Activated T-cell treated with anti-CD3 and anti-CD28 coated beads, Interleukin-2, amount 50 U/mL, for 1 hour (primary cell): ENCODE measurements at places on chromosomes 1 and 21.

DNA sequence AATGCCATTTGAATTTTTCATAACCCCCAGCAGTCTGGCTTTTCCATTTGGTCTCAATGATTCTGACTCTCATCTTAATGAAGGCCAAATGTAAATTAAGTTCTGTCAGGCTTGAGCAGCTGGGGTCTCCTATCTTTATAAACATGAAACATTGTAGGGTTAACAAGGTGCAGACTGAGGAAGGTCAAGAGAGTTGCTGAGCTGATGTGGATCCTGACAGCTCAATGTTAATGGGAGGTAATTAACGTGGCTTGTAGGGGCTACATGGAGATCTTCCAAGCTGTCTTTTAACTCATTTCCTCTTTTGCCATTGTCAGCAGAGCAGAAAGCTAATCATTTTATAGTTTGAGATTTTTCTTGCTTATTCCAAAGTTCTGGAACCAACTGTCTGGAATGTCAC, 55.2 kb downstream of the FGGY start:
- DNase-seq, result no peak

DNA sequence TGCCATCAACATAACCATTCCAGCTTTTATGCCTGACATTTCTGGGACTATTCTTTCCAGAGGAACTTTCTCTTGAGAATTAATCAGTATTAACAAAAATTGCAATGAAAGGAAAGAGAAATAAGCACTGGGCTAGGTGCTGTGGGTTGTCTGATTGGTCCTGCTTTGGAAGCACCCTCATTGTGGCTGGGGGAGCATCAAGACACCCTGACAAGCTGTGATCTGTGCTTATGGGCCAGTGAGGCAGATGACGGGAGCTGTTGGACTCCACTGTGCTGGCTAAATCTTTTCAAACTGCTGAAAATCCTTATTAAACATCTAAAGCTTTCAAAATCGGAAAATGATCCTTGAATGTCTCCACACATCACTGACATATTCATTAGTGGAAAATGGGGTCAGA, 20.0 kb downstream of the UBASH3A start:
- DNase-seq, result no peak

DNA sequence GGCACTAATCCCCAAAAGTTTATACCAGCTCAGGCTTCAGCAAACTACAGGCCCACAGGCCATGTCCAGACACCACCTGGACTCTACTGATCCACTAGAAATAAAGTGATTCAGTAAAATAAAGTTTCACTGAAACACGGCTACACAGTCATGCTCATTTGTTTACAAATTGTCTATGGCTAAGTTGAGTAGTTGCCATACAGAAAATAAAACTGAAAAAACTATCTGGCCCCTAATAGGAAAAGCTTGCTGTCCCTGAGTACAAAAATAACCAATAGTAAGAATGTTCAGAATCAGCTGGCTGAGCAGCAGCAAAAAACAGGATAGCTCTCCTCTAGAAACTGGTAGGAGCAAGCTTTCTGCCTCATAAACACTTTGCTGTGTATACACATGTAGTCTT, 221.5 kb downstream of the RERE start:
- DNase-seq, result no peak

DNA sequence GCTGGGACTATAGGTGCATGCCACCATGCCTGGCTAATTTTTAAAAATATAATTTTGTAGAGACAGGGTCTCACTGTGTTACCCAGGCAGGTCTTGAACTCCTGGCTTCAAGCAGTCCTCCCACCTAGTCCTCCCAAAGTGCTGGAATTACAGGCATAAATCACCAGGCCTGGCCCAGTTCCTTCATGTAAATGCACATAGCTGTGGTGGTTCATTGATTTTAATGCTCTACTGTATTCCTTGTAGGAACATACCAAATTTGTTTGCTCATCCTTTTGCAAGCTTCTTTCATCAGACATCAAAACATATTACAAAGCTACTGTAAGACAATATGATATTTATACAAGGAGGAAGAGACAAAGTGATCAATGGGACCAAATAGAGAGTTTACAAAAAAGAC, 237.5 kb upstream of the ESRRG start:
- no peak for DNase-seq

DNA sequence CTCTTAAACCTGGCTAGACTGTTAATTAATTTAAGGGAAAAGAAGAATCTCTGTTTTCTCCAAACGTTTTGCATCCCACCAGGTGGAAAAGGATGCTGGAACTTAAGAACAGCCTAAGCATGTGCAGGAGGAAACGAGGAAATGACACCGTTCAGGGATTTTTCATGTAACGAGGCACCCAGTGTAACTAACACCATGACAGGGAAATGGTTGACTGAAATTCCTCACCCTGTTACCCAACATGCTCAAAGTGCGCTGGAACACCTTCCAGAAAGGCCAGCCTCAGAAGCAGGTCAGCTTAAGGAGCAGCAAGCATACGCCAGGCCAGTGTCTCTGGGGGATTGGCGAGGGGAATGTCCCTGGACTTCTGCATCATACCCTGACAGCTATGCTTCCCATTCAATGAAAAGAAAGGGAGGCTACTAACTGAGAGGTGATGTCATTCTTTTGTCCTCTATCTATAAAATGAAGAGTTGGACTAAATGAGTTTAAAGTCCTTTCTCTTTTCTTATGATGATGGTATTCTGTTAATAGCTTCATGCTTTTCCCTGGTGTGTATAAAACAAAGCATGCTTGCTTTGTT, 21.6 kb downstream of the TNN start:
- no peak for DNase-seq

DNA sequence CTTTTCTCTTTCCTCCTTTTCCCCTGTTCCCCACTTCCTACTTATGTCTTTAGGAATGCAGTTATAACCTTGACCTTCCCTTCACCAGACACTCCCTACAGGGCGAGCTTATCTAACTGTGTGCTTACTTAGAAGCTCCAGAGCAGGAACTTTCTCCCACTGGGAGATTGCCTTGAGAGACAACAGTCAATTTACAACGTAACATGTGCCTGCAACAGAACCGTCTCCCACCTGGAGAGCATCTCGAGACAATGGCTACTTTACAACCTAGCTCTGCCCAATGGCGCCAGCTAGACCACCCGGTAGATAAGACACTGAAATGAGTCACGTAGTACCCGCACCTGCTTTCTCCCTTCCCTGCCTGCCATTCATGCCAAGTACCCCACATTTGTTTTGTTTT, 16.7 kb downstream of the HMGN1 start:
- DNase-seq, result no peak
